ENCODE measurements at places on chromosomes 13 and 19.

DNA sequence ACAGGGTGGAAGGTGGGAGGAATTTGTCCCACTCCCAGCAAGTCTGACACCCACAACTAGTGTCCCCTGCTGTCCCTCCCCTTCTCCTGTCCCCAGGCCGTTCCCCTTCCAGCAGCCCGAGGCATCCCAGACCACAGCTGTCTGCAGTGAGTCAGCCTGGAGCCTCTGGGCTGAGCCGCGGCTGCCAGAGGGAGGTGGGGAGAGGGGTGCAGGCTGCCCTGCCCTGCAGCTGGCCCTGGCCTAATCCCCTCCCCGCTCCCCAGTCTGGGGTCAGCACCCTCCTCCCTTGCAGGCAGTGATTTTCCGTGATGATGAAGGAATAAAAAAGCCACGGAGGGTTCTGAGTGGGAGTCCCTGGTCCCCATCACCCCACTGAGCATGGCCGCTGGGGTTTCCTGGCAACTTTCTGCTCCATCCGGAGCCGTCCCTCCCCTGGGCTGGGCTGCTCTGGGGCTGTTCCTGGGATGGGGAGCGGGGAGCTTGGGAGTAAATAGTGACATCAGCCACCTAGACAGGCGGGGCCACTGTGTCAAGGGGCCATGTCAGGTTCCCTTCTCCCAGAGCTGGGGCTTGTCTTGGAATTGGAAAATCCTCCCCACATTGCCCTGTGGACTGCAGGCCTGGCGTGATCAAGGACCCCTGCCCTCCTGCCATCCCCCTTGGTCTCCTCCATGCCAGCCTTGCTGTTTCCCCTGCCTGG is 16.8 kb downstream of the SPC24 start:
- DNase-seq: peak; percentile 87

GRCh38 chr13:31485183-31485582 is 254.1 kb upstream of the RXFP2 start:
- DNase-seq: peak; percentile 43

GRCh38 chr19:52351512-52351911 is 15.5 kb downstream of the ZNF610 start:
- no peak for DNase-seq

DNA sequence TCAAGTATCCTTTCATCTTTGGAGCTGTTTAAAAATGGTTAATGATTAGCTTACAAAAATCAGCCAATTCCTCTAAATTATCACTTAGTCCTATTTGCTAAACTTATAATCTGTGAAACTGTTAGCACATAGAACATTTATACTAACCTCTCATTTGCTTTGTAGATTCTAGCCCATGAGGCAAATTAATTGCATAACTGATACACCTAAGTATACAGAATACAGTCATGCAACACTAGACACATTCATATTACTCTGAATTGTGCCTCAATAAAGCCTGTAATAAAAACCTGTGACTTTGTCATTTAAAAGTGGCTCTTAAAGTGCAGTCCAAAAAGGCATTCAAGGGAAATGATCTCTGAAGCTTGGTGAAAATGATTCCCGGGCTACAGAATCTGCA is 21.0 kb downstream of the SERPINE3 start:
- DNase-seq: no peak

DNA sequence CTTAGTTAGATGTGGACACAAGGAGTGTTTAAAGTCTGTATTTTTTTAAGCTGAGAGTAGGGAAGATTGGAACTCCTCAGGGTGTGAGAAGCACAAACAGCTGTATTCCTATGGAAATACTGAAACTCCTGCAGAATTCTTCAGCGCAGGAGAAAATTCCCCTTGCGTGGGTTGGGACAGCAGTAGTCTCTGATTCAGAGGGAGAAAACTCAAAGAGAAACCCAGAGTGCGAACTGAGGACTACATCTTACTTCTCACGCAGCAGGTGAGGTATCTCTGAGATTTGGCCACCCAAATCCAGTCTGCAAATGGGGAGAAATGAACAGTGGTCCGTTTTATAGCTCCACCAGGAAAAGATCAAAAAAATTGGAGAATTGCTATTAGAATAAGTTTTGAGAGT is 60.9 kb downstream of the FRY start:
- no peak for DNase-seq

DNA sequence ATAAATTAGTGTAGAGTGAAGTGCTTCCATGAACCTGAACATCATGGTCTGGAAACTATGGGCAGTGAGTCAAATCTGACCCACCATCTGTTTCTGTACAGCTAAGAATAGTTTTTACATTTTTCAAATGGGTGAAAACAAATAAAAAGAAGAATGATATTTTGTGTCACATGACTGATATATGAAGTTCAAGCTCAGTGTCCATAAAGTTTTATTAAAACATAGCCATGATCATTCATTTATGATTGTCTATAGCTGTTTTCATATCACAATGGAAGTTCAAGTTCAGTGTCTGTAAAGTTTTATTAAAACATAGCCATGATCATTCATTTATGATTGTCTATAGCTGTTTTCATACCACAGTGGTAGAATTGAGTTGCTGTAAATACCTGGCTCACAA is 42.7 kb downstream of the ZNF333 start:
- DNase-seq: no peak

DNA sequence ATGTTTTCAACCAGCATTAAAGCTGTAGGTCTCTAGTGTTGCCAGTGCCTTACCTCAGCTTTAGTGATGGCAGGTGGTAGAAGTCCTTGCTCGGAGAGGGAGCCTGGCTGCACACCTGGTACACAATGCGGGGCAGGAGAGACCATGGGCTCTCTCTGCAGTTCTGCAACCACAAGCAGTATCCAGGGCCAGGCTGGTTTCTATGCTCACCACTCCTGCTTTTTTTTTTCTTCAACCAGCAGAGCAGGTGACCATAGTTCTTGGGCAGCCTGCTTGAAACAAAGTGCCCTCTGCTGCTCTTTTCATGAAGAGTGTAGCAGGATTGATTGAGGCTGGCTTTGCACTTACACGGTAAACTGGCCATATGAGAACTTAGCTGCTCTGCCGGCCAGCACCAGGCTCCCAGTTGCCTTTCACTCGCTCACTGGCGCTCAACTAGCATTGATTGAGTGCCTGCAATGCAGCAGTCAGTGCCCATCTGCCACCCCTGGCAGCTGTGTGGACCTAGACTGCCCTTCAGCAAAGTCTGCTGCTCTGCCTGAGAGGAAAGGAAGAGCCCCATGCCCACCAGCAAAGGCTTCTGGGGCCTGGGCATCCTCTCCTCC is 4.4 kb upstream of the CHAMP1 start:
- DNase-seq: no peak

DNA sequence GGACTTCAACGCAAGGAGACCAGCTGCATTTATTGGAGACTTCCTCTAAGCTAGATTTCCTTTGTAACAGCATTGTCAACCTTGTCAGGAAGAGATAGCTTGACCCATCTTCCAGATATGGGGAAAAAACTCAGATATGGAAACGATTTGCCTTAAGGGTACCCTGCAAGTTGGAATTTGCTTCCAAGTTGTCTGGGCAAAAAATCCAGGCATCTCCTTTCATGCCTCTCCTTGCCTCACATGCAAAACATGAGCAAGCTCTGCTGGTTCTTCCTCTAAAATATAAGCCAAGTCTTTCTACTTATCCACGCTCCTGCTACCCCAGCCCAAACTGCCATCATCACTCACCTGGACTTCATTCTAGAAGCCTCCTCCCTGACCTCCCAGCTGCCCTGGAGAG is 6.4 kb upstream of the DNMT1 start:
- no peak for DNase-seq

- no peak for DNase-seq
Measured at GRCh38 chr13:59259165-59260000, 904.3 kb downstream of the DIAPH3 start.

- DNase-seq: no peak
Measured at GRCh38 chr19:37304884-37305255, 66.0 kb upstream of the ZNF527 start.

GRCh38 chr19:7540761-7541474 is 5.4 kb downstream of the PNPLA6 start:
- DNase-seq: peak; percentile 11

GRCh38 chr13:72390909-72391308 is 336.5 kb downstream of the MZT1 start:
- DNase-seq: no peak

GRCh38 chr13:97202761-97203160 is 19.4 kb upstream of the MBNL2 start:
- DNase-seq: no peak

- DNase-seq: peak; percentile 71
Measured at GRCh38 chr19:17394891-17395415, 957 bp upstream of the CCDC194 start.

DNA sequence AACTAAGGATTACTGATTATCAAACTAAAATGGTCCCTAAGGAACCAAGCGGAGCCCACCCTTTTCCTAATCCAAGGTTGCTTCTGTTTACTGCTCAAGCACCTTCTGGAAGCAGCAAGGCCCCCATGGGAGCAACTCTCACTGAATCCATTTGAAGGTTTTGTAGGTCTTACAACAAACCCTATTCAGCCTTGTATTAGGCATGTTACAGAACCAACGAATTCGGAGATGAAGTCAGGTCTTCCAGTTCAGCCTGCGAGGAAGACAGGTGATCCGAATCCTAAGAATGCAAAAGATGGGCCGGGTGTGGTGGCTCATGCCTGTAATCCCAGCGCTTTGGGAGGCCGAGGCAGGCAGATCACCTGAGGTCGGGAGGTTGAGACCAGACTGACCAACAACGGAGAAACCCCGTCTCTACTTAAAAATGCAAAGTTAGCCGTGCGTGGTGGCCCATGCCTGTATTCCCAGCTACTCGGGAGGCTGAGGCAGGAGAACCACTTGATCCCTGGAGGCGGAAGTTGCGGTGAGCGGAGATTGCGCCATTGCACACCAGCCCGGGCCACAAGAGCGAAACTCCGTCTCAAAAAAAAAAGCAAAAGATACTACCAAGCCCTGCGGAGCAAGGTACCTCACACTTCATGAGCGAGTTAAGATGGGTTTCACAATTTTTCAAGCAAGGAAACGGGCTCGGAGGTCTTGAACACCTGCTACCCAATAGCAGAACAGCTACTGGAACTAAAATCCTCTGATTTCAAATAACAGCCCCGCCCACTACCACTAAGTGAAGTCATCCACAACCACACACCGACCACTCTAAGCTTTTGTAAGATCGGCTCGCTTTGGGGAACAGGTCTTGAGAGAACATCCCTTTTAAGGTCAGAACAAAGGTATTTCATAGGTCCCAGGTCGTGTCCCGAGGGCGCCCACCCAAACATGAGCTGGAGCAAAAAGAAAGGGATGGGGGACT is 609 bp downstream of the ZAR1L start:
- DNase-seq: peak; percentile 31

GRCh38 chr19:42658076-42658475 is 63.4 kb upstream of the CEACAM8 start:
- no peak for DNase-seq

DNA sequence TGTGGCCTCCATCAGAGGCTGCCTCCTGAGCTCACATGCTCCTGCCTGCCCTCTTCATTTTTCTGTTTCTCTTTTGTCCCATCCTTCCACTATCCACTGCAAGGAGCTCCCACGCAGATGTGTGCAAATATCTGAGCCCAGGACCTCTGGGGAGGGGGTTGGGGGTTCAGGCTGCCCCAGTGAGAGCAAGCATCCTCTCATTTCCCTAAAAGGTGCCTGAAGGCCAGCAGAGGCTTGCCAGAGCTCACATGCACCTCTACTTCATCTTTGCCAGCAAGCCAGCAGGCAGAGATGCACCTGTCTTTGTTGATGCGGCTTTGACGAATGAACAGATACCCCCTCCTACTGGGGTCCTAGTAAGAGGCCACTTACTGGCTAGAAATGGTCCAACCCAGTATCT is 128.8 kb downstream of the FGF9 start:
- no peak for DNase-seq

GRCh38 chr13:53058065-53058679 is 29.6 kb downstream of the OLFM4 start:
- DNase-seq: no peak

GRCh38 chr19:2543463-2544442 is 67.8 kb downstream of the GADD45B start:
- peak; percentile 99 for DNase-seq

- DNase-seq: no peak
Measured at GRCh38 chr19:32876236-32876918, 6.8 kb upstream of the SLC7A9 start.
